ENCODE measurements at places on chromosomes 5 and 9.

- peak; percentile 36 for DNase-seq
These were observed 747 bp downstream of the LRSAM1 start for GRCh38 chr9:127451858-127452656.

DNA sequence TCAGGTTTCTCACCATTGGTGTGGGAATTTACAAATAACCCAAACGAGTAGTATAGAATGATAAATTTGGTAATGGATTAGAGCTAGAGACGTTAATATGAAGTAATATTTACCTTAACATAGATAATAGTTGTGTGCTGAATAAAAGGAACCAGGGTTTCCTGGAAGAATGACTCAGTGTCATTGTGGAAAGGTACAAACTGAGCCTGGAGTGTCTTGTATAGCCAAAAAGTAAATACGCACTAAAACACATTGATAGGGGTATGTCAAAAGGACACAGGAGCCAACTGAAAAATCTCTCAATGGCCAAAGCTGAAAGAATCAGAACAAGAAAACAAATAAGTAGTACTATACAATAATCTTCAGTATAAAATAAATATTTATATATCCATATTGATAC is 363.5 kb downstream of the SLCO4C1 start:
- DNase-seq, result no peak

DNA sequence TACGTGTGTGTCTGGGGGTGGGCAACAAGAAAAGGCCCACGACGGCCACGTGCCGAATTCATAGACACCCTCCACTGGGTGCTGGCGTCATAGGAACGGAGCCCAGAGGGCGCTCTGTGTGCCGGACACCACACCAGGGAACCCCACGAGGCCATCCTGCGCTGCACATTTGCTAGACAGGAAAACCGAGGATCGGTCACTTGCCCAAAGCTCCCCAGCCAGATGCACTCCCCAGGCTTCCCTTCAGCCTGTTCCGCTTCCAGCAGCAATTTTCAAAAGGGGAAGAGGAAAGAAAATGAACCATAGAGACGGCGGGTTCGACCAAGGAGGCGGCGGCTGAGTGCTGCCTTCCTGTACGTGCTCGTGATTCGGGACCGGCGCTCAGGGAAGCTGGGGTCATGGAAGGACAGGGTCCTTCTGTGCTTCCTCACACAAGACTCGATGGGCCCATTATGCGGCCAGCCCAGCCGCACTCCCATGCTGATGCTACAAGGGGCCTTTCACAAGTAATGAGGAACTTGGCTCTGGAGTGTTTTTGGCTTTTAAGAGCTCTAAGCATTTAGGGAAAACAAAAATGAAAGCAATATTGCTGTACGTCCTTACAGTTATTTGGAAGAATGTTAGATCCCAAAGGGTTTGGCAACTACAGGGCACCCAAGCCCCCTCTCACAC is 124.6 kb upstream of the SARDH start:
- peak; percentile 43 for DNase-seq

- no peak for DNase-seq
These were observed 218.4 kb downstream of the EBF1 start for GRCh38 chr5:158881091-158881880.

DNA sequence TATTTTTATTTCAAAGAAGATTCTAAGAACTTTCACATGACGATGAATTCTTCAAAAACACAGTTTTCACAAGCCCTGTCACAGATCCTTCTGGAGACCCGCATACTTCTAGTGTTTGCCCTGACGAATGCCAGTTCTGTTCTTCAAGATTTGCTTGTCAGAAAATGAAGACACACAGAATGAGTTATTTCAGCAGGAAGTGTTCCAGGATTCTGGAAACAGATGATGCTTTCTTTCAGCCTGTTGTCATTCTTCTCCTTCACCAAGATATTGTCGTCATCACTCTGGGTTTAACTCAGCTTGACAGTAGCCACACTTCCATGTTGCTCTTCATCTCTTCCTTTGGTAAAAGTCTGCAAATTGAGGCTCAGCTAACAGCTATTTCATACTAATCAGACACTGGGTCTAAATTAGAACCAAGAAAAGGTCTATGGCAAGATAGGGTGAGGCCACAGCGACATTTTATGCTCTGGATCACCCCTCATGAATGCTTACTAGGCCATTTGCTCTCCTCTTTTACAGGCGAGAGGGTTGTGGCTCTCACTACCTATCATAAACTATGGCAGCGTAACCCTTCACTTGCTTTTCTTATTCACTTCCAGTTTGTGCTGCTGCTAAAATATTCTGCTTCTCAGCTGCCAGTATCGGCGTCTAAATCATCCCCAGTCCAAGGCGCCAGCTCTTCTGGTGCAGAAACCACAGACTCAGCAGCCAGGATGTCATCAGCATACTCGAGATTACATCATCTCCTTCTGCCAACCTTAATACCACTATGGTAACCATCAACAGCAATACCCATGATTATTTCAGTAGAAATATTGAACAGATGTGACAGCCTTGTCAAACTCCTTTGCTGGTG is 159.6 kb upstream of the TBCA start:
- peak; percentile 61 for DNase-seq

DNA sequence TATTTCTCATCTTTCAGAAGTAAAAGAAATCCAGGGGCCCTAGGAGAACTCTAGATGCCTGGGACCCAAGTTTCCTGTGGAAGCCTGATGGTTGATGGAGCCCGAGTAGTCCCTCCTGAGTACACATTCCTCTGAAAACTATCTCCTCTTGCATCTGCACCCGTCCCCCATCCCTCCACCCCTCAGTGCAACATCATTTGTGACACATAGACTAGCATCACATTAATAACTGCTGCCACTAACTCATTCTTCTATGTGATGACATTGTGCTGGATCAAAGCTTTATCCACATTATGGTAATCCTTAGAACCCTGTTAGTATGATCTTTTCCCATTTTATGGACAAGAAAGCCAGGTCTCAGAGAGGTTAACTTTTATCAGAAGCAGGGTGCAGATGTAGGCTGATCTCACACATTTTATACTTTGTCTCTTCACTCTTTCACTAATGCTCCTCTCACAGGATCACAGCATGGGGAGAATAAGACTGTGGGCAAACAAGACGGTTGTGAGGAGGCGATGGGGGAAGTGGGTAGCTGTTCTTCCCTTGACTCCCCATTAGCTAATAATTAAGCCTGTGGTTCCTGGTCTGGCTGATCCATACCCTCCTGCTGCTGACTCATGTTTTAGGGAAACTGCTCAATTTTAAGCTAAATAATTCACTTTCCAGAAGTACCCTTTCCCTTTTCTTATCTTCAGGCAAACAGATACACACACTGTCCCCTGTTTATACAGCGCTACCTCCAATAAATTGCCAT is 3.9 kb upstream of the HK3 start:
- DNase-seq, result no peak

GRCh38 chr5:88172847-88173758 is 95.5 kb downstream of the TMEM161B start:
- no peak for DNase-seq

DNA sequence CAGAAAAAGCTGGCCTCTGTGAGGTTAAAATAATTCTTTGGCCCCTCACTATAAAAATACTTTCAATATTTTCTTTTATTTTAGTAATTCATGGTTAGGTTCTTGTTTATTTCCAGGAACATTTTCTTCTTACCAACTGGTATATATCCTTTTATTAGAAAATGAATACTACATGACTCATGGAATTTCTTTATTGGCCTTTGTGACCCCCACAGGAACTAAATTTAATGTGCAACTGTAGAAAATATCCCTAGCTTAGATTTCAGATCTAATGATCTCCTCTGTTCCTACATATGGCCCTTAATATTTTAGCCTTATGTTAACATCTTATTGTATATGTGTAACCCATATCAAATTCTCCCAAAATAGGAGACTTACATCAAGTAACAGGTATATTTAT is 429.9 kb downstream of the NR2F1-AS1 start:
- no peak for DNase-seq

DNA sequence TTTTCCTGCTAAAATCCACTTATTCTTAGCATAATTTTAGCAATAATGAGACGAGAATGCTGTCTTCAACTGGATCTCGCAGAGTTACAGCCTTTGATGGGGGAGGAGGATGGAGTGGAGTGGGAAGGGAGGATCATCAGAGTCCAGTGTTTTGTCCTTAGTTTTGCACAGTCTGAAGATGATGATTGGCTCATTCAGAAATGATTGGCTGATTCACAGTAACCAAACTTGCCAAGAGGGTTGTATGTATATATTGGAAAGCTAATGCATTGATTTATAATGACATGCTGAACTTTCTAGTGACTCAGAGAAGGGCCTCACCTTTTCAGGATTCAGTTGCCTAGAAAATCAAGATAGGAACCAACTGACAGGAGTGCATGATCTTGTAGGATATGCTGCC is 448.0 kb downstream of the CCDC171 start:
- DNase-seq, result no peak

DNA sequence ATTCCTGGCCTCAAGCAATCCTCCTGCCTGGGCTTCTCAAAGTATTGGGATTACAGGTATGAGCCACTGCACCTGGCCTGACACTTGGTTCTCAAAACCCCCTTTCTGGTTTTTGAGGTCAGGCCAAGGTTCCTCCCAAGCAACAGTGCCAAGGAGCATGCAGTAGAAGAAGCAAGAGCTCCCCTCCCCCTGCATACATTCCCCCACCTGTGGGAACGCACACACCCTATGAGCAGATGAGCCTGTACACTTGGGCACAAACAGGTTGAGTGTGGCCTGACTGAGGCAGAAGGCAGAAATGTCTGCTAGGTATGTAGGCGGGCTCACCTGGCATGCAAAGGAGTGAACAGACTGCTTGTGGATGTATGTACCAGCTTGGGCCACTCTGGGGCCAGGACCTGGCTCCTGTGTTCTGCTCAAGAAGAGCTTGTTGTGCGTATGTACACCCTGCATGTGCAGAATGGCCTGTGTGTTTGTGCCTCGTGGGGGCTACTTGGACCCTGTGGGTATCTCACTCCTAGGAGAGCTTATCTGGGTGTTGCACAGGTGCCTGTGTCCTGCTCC is 1.7 kb downstream of the GPRIN1 start:
- DNase-seq, result no peak

DNA sequence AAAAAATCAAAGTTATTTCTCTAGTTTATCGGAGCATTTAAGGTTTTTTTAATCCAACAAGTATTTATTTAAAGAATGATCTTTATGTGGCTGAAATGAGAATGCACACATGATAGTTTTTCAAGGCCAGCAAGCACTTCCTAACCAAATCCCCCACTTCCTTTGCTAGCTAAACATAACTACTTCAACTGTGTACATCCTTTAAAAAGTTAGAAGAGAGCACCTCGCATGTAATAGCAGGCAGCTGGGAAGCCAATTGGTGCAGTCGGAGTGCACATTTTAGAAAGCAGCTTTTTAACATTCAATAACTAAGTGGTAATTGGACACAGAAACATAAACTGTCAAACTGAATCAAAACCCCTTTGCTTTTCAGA is 245.7 kb downstream of the BNC2 start:
- DNase-seq, result no peak

DNA sequence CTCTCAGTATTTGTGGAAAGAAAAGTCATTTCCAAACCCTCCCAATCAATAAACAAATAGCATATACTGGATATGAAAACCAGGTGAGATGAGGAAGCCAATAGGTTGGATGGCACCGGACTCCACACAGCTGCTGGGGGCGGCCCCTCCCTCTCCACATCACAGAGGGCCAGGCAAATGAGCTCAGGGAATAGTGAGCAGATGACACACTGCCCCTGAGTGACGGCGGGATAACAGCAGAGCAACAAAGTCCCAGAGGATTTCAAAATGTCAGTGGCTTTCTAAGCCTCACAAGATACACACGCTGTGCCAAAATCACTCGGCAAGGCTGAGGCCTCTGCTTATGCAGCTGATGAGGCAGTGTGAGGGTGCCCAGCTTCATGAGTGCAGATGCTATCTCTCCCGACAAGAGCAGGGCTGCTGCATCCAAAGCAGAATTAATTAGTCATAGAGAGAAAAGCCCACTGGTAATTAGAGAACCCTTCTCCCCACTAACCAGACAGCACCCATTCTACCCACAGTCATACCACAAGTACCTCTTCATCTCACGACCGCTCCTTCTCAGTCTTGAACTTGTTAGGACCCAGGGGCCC is 235.0 kb upstream of the NFIL3 start:
- no peak for DNase-seq
